SK-MEL-5 (cell line): ENCODE measurements at places on chromosomes 11 and 22. TPM values are rescaled to one million over a fixed set of nuclear protein-coding genes. Genes with fewer than 3 reads are reported as not detected.

The AP5B1 gene
- 19.7 and 20.0 TPM in 2 replicates for total RNA-seq

The IL10RA gene
- total RNA-seq: not detected in 2 replicates

The UQCR10 gene
- total RNA-seq: 176 and 198 TPM in 2 replicates

The PLAAT2 gene
- not detected in 2 replicates for total RNA-seq

The CTR9 gene
- 19.3 and 21.4 TPM in 2 replicates for total RNA-seq

The EIF1AD gene
- total RNA-seq: 27.8 TPM in 2 replicates

The NEU3 gene
- 46.8 and 50.8 TPM in 2 replicates for total RNA-seq

The JRKL gene
- total RNA-seq: 4.2 and 4.9 TPM in 2 replicates

The LZTR1 gene
- 34.1 and 36.7 TPM in 2 replicates for total RNA-seq

The CAPN5 gene
- total RNA-seq: 1.7 and 2.4 TPM in 2 replicates

The OR8D1 gene
- not detected in 2 replicates for total RNA-seq
